ENCODE measurements at places on chromosomes 2 and 18. TPM values are rescaled to one million over a fixed set of nuclear protein-coding genes. Genes with fewer than 3 reads are reported as not detected.
A peak's percentile ranks its signal among the peaks of the same experiment; 100 is the strongest.

- no peaks in the 10 kb centered on the region for H3K4me1 ChIP-seq
- no peak overlapping the region for H3K4me3 ChIP-seq
Observed at GRCh38 chr18:50340078-50340477, 34.8 kb upstream of the SKA1 start.

GRCh38 chr2:97911922-97912575, 83.7 kb downstream of the TMEM131 start:
- H3K4me1 ChIP-seq, result peaks cover 20% of the 10 kb centered on the region
- no peak overlapping the region for H3K4me3 ChIP-seq
- H3K36me3 ChIP-seq, result no peaks in the 10 kb centered on the region
- H3K27ac ChIP-seq, result no peak overlapping the region

GRCh38 chr2:73859721-73860586, 31.2 kb downstream of the STAMBP start:
- H3K4me3 ChIP-seq, result no peak overlapping the region
- H3K27me3 ChIP-seq, result no peaks in the 10 kb centered on the region
- no peak for DNase-seq
- H3K27ac ChIP-seq, result no peak overlapping the region

DNA sequence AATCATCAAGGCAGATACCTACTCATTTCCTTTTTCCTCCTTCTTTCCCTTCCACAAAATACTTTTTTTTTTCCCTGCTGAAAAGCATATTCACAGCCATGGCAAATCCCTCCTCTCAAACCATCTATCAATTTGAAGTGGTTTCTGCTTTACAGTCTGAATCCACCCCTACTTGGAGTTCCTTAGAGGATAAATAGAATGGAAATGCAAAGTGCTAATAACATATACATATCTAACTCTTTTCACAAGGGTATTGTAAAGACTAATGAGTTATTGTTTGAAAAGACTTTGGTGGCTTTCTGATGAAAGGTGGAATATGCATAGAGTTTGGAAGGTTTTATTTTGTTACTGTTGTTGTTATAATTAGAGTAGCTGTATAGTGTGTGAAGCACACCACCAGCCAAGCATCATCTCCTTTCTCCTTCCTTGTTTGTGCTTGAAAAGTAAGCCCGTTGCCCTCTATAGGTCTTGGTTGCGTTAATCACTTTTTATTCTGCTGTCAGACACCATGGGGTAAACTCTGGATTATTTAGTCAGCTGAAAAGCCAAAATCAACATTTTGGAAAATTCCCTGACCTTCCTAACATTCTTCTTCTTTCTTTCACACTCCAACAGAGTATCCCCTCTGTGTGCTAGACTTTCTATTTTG, 2126.9 kb upstream of the CELF4 start:
- peaks cover 45% of the 10 kb centered on the region for H3K4me1 ChIP-seq
- peak overlapping the region; percentile 36 for H3K4me3 ChIP-seq
- no peaks in the 10 kb centered on the region for H3K36me3 ChIP-seq

DNA sequence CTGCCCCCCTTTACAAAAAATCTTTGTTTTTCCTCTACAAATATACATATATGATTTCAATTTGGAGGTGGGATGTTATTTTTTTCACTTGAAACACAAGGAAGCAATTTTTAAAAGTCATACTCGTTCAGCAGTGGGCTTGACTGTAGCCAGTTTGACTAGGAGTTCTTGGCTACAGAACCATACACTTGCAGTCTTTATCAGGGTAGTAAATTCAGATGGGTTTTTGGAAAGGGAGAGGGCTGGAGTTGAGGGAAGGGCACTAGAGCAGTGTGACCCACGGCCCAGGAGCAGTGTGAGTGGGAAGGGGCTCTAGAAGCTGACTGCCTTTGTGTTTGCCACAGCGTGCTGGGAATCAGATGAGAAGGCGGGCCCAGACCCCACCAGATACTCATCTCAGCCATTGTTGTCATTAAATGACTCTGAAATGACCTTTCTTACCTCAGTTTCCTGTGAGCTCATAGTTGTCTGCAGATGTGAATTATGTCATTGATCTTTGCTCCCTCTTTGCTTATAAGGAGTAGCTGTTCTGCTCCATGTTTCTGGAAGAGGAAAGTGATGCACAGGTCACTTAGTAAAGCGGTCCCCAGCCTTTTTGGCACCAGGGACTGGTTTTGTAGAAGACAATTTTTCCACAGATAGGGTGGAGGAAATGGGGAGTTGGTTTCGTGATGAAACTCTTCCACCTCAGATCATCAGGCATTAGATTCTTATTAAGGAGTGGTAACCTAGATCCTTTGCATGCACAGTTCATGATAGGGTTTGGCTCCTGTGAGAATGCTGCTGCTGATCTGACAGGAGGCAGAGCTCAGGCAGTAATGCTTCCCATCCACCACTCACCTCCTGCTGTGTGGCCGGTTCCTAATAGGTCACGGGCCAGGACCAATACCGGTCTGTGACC, 116.8 kb downstream of the SPTBN1 start:
- H3K4me1 ChIP-seq, result peaks cover 92% of the 10 kb centered on the region
- no peak for DNase-seq
- no peak overlapping the region for H3K4me3 ChIP-seq
- peaks cover 8% of the 10 kb centered on the region for H3K36me3 ChIP-seq
- H3K27me3 ChIP-seq, result no peaks in the 10 kb centered on the region

DNA sequence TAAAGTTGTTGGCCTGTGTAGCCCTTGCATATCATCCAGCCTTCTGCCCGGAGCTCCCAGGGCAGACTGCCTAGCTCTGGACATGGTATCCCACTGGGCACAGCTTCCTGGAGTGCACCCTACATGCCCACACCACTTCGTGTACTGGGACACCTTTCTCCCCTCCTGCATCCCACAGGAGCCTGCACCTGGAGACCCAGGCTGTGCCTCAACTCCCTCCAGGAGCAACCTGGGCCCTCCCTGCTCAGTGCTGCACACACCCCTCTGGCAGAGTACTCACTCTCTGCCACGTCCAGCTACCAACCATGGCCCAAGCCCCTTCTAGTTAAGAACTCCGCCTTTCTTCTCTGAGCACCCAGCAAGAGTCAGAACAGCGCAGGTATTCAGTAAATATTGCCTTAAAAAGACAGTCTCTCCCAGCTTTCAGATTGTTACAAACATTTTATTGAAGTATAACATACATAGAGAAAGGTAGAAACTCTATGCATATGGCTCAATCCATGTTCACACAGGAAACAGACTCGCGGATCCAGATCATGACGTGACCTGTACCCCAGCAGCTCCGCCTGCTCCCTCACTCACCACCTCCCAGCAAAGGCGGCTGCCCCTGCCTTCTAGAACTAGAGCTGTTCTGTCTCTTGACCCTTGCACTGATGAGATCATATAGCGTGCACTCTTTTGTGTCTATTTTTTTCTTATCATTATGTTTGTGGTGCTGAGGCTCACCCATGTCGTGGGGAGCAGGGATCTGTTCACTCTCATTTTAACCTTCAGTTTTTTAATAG, 98.4 kb upstream of the MYCN start:
- H3K4me3 ChIP-seq, result no peak overlapping the region
- peaks cover 10% of the 10 kb centered on the region for H3K4me1 ChIP-seq
- no peak overlapping the region for H3K27ac ChIP-seq

- no peak for DNase-seq
- H3K36me3 ChIP-seq, result peaks cover 11% of the 10 kb centered on the region
- H3K4me1 ChIP-seq, result no peaks in the 10 kb centered on the region
- no peak overlapping the region for H3K27ac ChIP-seq
Observed at GRCh38 chr2:100066246-100066645, 76.1 kb downstream of the AFF3 start.

- no peaks in the 10 kb centered on the region for H3K36me3 ChIP-seq
- no peak overlapping the region for H3K27ac ChIP-seq
- peaks cover 50% of the 10 kb centered on the region for H3K4me1 ChIP-seq
- H3K27me3 ChIP-seq, result no peaks in the 10 kb centered on the region
- H3K4me3 ChIP-seq, result no peak overlapping the region
Observed at GRCh38 chr2:215624423-215624829, 188.6 kb upstream of the FN1 start.

GRCh38 chr2:134273256-134273983, 19.5 kb downstream of the MGAT5 start:
- H3K36me3 ChIP-seq, result peaks cover 5% of the 10 kb centered on the region
- H3K27ac ChIP-seq, result no peak overlapping the region
- peaks cover 16% of the 10 kb centered on the region for H3K27me3 ChIP-seq
- DNase-seq, result no peak

- peak overlapping the region; percentile 55 for H3K27ac ChIP-seq
- no peak for DNase-seq
- H3K36me3 ChIP-seq, result peaks cover 17% of the 10 kb centered on the region
- peaks cover 33% of the 10 kb centered on the region for H3K4me1 ChIP-seq
Observed at GRCh38 chr2:127805491-127805890, 5.5 kb downstream of the WDR33 start.

Gene ZNF514
- total RNA-seq, result 18.0 TPM

GRCh38 chr2:232013701-232014353, 52.3 kb downstream of the DIS3L2 start:
- no peak for DNase-seq
- no peaks in the 10 kb centered on the region for H3K27me3 ChIP-seq
- H3K4me3 ChIP-seq, result no peak overlapping the region
- H3K27ac ChIP-seq, result no peak overlapping the region
- H3K36me3 ChIP-seq, result no peaks in the 10 kb centered on the region
- H3K4me1 ChIP-seq, result peaks cover 16% of the 10 kb centered on the region

DNA sequence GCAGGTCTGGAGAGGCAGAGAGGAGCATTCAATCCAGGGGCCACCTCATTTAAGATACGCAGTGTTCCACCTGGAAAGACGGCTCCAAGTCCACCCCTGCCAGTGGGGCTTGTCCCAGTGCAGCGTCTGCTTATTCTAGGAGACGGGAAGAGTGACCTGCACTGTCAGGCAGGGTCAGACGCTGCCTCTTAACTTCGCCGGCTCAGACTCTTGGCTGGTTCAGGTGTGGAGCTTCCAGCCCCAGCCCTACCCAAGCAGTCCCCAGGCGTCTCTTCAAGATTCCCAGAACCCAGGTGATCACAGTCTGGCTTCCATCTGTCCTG, 208.5 kb downstream of the TFCP2L1 start:
- peaks cover 48% of the 10 kb centered on the region for H3K27me3 ChIP-seq
- H3K4me3 ChIP-seq, result peak overlapping the region; percentile 72
- no peak for DNase-seq
- H3K36me3 ChIP-seq, result no peaks in the 10 kb centered on the region
- H3K27ac ChIP-seq, result no peak overlapping the region
- H3K4me1 ChIP-seq, result peaks cover 18% of the 10 kb centered on the region

GRCh38 chr2:148515120-148515519, 129.4 kb upstream of the EPC2 start:
- peaks cover 18% of the 10 kb centered on the region for H3K4me1 ChIP-seq
- H3K27me3 ChIP-seq, result no peaks in the 10 kb centered on the region
- DNase-seq, result no peak
- no peak overlapping the region for H3K27ac ChIP-seq
- H3K36me3 ChIP-seq, result no peaks in the 10 kb centered on the region

Gene ITM2C
- 347 TPM for total RNA-seq

Measured in WTC11 (cell line).